ENCODE measurements at places on chromosomes 12 and 14.

DNA sequence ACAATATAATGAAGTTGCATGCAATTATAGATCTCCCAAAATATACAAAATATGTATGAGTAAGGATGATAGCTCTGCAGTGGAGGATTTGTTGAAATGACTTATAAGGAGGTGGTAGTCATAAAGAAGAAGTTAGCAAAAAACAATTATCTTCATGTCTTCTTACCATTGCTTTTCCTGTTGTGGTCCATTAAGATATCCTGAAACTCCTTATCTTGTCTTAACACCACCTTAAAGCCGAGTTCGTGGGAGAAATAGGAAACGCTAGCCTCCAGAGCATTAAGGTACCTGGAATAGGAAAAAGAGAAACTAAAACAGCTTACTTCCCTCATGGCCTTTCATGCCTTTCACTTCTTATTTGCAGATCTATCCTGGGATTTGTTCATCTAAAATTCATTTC, 15.2 kb downstream of the GUCY2C start:
- DNase-seq: no peak

DNA sequence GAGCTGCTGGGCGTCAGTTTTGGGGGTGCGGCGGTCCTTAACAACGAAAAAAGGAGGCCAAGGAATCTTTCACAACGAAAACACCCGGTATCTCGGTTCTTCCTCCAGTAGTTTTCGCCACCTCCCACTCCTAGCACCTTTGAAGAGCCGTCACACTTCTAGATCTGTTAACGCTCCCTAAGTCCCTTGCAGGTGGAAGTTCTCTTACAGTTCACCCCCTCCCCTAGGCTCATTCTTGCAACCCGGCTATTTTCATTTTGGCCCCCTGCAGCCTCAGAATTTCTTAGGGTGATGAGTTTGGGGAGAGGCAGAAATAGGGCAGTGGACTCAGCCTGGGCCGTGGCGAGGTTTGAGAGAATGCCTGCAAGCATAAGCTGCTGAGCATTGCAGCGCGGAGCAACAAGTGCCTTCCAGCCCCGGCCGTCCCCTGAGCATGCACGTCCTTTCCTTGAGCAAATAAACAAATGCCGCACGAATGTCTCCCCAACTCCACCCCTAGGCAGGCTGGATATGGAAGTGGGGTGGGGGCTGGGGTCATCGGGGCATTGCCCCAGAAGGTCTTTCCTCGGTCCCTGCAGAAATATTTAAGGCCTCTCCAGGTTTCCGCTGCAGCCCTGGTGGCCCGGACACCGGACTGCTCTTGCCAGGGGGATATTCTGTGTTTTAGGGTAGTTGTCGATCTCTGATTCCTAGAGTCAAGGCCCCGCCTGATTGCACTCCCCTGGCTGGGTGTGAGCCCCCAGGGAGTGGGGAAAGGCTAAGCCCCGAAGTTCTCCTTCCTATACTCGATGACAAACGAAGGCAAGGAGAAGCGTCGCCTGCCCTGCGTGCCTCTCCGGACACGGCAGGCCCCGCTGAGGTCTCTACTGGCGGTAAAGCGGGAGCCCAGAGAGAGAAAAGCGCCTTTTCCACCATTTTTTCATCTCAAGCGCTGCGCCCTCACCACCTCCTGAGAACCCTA, 1.6 kb downstream of the RFX4 start:
- no peak for DNase-seq

- no peak for DNase-seq
Measured at GRCh38 chr14:81342850-81343580, 57.1 kb downstream of the STON2 start.

GRCh38 chr12:131734336-131735152, 23.7 kb downstream of the SFSWAP start:
- no peak for DNase-seq

GRCh38 chr12:3572560-3572959, 81.6 kb downstream of the PRMT8 start:
- DNase-seq: no peak

Measured in H54 (cell line).